Bone marrow (tissue), 2 donors: ENCODE measurements at places on chromosomes 2 and 18.
A peak's percentile ranks its signal among the peaks of the same experiment; 100 is the strongest.

DNA sequence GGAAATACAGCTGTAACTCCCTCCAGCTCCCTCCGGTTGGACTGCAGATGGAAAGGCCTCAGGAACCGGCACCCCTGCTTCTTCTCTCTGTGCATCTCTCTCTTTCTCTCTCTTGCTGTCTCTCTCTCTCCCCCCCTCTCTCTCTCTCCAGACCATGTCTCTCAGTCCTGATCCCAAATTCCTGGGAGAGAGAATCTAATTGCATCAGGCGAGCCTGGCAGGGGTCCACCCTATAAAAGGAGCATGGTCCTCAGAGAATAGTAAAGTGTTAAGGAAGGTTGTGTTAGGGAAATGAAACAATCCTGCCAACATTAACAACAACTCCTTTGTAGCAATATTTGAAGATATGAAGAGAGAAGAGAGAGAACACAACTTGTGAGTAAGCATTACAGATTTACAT is 36.7 kb downstream of the VIT start:
- no peak for DNase-seq

GRCh38 chr18:58949031-58949430 is 84.4 kb downstream of the ZNF532 start:
- no peak for DNase-seq

- no peak for DNase-seq
Observed at GRCh38 chr2:182166406-182166805, 180.8 kb downstream of the PPP1R1C start.

GRCh38 chr2:39615675-39616074 is 50.0 kb upstream of the TMEM178A start:
- DNase-seq, result no peak

DNA sequence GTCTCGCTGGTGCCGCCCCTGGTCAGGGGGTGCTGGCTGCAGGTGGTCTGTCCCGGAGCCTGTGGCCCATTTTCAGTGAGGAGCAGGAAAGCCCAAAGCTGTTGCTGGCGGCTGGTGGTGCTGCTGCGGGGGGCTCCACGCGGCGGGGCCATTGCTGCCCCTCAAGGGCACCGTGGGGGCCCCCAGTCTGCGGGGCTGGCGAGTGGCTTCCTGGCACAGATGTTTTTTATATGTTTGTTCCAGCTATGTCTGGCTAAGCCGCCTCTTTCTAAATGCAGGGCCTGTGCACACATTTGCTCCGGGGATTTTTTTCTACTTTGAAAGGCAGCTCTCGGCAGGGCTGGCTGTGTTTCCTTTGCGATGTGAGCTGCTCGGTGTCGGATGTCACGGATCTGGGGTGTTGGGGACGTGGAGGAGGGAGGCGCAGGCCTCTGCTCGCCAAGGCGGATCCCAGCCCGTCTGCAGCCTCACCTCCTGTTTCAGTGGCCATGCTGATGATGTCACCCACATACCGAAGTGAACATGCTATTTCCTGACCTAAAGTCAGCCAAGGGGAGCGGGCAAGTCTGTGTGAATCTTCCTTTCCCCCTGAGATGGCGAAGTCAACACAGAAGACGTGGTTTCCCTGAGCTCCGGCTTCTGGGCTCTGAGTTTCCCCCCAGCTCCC is 112.0 kb upstream of the CTDP1 start:
- DNase-seq, result no peak

DNA sequence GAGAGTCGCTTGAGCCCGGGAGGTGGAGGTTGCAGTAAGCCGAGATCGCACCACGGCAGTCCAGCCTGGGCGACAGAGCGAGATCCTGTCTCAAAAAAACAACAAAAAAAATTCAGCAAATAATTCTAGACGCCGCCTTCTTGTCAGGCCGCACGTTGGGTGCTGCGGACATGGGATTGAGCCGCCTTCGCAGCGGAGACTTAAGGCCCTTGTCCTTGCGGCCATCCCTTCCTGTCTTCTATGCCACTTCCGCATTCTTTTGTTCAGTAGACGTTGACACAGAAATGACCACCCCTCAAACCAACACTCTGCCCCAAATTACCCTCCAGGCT is 15.8 kb downstream of the PTPN18 start:
- DNase-seq, result no peak

DNA sequence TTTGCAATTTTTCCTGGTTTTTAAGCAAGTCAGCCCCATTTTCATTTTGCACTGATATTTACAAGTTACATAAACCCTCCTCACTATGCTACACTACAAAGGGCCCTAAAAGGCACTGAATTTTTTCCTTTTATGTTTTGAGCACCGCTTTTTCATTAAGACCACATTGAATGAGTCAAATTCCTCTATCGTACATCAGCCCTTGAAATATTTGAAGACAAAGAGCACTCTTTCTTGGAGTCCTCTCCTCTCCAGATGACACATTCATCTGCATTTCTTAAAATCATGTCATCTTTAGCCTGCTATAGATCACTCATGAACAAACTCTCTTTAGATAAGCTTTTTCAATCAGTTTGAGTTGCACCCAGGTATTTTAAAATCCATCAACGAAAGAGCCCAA is 306.6 kb upstream of the SOX11 start:
- no peak for DNase-seq

DNA sequence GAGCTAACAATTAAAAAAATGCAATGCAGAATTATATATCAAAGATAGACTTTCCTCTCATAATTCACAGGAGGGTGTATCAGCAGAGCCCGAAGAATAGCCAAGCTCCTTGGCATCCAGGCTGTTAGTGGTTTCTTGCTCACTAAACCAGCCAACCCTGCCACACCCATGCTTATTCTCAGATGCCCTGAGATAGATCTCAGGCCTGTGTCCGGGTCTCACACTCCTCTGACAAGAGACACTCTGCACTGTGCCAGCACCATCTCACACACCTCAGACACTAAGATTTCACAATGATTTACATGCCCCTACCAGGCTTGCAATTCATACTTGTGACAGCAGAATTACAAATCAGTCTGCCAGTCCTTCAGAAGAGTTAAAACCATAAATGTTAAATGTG is 64.5 kb downstream of the OSBPL1A start:
- DNase-seq, result no peak

- DNase-seq, result no peak
Observed at GRCh38 chr18:49096021-49096420, 145.3 kb upstream of the SMAD7 start.

GRCh38 chr2:31151501-31151900 is 13.3 kb upstream of the GALNT14 start:
- no peak for DNase-seq

DNA sequence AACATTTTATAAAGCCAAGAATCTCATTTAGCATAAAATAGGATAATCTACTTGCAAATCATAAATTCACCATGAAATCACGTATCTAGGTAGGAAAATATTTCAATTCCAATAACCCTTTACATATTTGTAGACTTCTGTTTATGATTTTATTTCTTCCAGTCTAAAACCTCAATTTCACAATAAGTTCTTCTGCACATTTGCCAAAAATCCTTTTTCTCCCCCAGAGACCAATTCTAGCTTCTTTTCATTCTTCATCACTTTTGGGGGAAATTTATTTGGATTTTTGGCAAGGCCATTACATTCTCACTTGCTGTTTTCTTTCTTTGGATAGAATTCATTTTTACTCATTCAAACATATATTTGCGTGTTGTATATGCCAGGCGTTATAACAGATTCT is 86.8 kb downstream of the SPRED2 start:
- no peak for DNase-seq

DNA sequence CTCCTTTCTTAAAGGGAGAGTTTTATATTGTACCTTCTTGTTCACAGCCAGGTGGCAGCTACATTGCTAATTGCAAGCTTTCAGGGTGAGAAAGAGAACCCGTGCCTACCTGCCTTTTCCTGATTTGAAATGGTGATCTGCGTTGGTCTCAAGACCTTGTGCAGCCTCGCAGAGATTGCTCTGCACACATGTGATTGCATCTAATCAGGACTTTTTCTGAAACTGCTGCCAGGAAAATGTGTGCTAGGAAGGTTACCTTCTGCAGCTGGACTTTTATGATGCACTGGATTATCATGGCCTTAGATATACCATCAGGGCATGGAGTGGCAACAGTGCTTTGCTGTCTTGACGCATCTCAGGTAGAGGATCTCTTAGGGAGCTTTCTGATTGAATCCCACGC is 45.1 kb downstream of the AGAP1 start:
- DNase-seq, result no peak

- no peak for DNase-seq
Observed at GRCh38 chr2:234033174-234033573, 17.3 kb upstream of the SPP2 start.

DNA sequence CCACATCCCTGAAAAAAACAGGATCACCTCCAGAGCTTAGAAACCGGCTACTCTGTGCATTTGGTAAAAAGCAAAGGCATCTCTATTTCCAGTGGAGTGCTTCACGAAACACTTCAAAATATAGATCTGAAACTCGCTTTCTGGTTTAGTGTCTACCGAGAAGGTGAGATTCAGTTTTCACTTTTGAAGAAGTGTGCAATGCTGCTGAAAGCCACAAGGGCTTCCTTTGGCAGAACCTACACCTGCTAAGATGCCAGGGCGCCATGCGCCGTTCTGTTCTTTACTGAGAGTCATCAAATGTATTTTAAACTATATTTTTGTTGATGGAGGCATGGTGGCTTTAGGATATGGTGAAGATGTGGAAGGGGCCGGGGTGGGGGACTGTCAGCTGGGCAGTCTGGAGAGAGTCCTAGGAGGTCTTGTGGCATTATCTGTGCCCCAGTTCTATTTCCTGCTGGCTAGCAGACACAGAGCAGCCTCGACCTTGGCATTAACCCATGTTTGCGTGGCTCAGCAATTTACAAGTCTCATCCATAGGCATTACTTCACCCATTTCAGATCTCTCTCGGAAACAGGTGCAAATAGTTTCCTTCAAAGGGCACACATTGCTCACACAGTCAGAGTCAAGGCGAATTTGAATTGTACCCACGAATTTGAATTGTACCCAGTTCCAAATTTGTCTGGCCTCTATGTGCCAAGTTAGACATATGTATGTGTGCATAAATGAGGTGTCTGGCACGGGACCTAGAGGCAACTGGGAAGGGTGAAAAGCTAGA is 46.7 kb upstream of the KCNF1 start:
- no peak for DNase-seq

DNA sequence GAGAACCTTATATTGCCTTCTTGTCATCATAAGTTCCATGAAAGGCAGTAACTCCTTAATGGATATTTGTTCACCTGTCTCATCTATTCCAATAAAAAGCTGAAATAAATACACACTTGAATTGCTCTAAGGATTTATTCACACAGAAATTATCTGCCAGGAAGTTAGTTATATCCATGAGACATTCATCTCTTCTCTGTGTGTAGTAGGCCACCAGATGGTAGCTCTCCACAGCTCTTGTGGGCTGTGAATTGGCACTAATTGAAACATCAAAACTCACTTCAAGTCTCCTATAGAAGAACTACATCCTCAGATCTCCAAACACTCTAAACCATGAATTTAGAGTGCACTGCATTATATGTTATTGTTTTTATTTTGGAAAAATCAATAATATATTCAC is 189.6 kb downstream of the DSC3 start:
- DNase-seq, result no peak

GRCh38 chr18:48192542-48192941 is 216.6 kb downstream of the ZBTB7C start:
- DNase-seq, result no peak

- no peak for DNase-seq
Observed at GRCh38 chr18:58224425-58224750, 180.4 kb downstream of the NEDD4L start.

GRCh38 chr2:109188496-109188890 is 59.5 kb downstream of the SH3RF3 start:
- no peak for DNase-seq

- DNase-seq, result no peak
Observed at GRCh38 chr2:45696708-45697107, 45.2 kb downstream of the PRKCE start.

- no peak for DNase-seq
Observed at GRCh38 chr2:45808294-45808800, 156.9 kb downstream of the PRKCE start.

- DNase-seq, result no peak
Observed at GRCh38 chr2:161036926-161037325, 123.3 kb upstream of the TANK start.

GRCh38 chr2:18194161-18194560 is 315.7 kb downstream of the KCNS3 start:
- no peak for DNase-seq

GRCh38 chr18:12497296-12497695 is 89.6 kb downstream of the PRELID3A start:
- no peak for DNase-seq

DNA sequence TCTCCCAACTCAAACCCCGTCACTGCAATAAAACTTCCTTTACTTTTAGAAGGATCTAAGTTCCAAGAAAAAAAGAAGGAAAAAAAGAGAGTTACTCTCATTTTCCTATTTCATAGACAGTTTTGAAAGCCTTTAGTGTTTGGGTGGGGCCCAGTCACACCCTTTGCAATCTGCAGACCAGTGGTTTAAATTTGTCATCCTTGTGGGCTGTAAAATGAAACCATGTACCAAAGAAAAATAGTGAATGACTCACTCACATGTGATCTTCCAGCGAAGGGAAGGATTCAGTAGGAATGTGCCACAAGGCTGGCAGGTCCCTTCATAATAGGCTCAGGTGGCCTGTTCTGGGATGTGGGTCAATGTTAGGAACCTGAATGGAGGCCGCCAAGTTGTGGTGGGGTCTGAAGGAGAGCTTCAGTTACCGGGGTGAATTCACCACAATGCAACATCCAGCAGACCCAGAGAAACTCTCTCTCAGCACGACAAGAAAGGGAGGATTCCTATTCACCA is 28.3 kb downstream of the ANXA4 start:
- DNase-seq, result peak; percentile 71

DNA sequence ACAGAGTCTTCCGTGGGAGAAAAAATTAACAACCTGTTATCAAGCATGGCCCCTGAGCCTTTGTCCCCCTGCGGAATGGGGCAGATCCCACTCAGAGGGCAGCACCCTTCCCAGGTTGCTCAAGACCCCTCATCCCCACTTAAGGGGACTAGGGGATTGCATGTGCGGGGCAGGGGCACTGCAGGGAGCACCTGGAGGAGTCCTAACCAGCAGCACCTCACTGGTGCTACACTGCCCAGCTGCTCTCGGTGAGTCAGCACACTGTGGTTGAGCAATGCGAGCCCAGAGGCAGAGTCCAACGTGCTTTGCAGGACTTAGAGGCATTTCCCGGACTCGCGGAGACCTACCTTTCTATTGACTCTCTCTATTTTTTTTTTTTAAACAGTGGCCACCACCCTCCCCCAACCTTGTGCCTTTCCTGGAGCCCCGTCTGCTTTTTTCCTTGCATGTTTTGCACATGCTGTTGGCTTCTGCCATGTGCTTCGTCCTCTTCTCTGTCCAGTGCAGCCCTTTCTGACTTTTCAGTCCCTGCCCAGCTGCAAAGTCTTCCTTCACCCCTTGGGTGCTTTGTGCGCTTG is 74.0 kb downstream of the IL1R2 start:
- DNase-seq, result no peak

GRCh38 chr2:54594048-54594447 is 129.4 kb upstream of the EML6 start:
- DNase-seq, result no peak
